Placental pericyte (primary cell): ENCODE measurements at places on chromosomes 5 and 9. TPM values are rescaled to one million over a fixed set of nuclear protein-coding genes. Genes with fewer than 3 reads are reported as not detected.

Gene FGF10
- total RNA-seq = not detected in 2 replicates

Gene TMEM215
- not detected in 2 replicates for total RNA-seq

Gene SLC34A3
- not detected in 2 replicates for total RNA-seq

Gene CLIC3
- total RNA-seq = 4.3 and 12.7 TPM in 2 replicates

Gene SLC12A2
- 11.6 and 41.8 TPM in 2 replicates for total RNA-seq

Gene DMGDH
- 1.3 and 1.5 TPM in 2 replicates for total RNA-seq

Gene TTC23L
- total RNA-seq = not detected in 2 replicates

Gene TXNDC8
- total RNA-seq = not detected in 2 replicates

Gene FASTKD3
- 6.1 and 15.0 TPM in 2 replicates for total RNA-seq
